AG04449 (cell line): ENCODE measurements at places on chromosomes 16 and 17.

DNA sequence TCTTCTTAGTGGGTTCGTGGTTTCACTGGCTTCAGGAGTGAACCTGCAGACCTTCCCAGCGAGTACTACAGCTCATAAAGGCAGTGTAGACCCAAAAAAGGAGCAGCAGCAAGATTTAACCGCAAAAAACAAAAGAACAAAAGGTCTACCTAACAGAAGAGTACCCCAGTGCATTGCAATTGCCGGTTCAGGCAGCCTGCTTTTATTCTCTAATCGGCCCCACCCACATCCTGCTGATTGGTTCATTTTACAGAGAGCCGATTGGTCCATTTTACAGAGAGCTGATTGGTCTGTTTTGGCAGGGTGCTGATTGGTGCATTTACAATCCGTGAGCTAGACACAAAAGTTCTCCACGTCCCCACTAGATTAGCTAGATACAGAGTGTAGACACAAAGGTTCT lies 2.0 kb upstream of the ARRB2 start:
- DNase-seq = no peak

- DNase-seq = no peak
Measured at GRCh38 chr17:79374807-79375206, 236.0 kb downstream of the RBFOX3 start.

DNA sequence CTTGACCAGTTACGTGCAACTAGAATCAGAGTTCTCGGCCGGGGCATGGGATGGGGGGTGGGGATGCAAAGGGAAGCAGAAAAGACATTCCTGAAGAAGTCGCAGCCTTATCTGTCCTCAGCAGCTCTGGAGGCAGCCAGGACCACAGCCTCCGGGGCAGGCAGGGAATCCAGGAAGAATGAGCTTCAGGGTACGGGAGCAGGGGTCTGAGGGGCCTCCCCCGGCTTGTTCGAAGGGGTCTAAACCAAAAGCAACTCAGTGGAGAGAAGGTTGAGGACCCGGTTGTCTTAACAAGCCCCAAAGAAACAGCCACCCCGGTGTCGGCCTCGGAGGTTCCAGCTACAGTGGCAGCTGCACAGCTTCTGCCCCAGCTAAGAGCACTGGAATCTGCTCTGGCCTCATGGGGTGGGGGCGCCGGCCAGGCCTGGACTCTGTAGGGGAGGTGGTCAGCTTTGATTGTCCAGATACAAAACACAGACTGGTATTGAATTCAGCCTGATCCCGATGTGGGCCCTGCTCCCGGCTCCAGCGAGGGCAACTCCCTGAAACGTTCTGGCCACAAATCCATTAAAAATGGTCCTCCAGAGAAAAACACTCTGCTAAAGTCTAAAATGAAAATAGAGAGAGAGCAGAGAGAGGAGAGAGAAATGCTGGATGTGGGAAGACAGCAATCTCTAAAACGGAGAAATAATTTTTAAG lies 7.7 kb downstream of the HOXB4 start:
- DNase-seq = no peak

- peak; percentile 42 for DNase-seq
Measured at GRCh38 chr17:17819561-17819995, 17.2 kb downstream of the SREBF1 start.

DNA sequence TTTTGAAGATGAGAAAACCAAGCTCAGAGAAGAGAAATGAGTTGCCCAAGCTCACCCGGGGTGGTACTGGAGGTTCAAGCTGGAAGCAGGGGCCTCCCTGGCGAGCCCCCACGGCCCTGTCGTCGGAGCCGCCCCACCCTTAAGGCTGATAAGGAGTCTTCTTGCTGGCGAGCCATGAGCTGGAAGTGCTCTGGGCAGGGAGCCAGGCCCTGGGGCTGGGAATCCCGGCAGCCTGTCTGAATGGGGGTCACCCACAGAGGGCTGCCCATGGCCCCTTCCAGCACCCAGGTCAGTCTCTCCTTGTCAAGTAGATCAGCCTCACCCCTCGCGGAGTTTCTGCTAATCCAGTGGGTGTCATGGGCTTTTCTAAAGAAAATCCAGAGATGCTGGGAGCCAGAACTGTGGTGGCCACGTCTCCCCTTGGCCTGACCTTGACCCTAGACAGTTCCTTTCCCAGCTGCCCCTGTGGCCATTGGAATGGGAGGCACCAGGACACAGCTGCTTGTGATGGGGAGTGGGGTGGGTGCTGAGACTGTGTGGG lies 1.2 kb upstream of the P2RX1 start:
- no peak for DNase-seq

DNA sequence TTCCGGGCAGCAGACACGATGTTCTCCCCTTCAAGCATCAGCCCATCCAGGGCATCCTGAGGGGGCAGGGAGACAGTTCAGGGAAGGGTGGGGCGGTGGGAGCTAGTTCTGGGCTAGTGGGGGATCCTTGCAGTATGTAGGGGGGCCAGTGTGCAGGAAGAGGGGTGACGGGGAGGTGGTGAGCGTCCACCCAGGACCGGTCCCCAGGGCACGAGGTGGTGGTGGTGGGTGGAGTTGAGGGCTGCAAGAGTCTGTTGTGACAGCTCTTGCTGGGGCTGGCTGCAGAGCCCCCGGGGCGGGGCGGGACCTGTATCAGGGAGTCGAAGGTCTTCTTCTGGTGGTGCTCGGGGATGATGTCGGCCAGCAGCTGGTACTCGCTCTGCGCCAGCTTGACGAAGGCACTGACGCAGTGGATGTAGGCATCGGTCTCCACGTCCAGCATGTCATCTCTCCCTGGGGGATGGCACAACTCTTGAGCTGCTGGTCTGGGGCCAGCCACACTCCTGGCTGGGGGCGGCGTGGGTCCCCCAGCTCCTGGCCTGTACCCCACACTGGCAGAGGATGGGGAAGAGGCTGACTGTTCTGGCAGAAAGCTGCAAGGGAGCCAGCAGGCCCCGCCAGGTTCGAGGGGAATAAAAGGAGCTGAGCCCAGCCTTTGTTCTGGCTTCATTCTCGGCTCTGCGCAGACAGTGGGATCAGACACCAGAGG lies 10.0 kb downstream of the ZACN start:
- no peak for DNase-seq

GRCh38 chr17:79192503-79193351 lies 118.1 kb downstream of the ENGASE start:
- DNase-seq = no peak

- DNase-seq = peak; percentile 74
Measured at GRCh38 chr16:53052519-53053501, at the start of gene CHD9NB. CHD9NB (minus strand) TSS chr16:53052897; CDS start chr16:53044158, 8,739 bp downstream.

DNA sequence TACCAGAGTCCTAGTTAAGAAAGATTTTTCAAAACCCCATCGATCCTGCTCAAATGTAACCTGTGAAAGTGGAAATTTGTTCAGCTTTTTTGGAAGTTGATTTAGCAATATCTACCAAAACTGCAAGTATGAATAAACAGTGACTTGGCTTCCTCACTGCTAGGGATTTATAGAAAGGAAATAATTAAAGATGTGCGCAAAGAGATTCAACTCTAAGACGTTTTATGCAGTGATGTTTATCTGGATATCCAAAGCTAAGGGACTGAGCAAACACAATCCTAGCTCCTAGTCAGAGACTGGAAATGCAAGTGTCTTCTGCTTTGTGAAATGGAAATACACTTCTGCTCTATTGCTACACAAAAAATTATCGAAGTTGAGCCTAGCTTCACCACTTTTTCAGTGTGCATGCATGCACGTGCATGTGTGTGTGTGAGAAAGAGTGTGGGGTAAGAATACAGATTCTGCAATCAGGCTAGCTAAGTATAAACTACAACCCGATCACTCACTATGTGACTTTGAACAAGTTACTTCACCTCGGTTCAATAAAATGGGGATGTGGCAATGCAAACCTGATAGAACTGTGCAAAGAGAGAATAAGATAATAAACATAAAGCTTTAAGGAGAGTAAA lies 52.1 kb upstream of the FOXF1 start:
- no peak for DNase-seq

DNA sequence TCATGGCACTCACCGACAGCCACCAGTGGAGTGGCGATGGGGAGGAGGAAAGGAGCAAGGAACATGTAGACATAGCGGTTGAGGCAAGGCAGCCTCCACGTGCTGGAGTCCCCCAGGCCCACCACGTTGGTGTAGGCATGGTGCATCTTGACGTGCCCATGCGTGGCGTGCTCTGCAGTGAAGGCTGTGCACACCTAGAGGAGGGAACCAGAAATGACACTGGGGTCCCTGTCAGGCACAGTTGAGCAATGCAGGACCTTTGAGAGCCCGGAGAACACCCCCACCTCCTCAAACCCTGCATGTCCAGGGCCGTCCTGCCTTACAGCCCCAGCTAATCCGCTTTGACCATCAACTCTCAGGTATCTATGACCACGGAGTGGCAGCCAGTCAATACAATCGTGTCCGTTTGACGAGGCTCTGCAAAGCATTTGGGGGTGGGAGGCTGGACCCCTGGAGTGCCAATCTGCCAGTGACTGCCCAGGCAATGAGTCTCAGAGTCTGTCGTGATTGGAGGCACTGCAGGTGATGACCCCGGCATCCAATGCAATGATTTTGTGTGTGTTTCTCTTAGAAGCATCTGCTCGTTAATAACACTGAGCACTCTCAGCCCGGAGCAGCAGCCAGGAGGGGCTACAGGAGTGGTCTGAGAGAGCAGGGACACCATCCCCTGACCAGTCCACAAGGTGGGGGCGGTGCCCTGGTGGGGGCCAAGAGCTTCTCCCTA lies 9.9 kb upstream of the FDXR start:
- DNase-seq = no peak

DNA sequence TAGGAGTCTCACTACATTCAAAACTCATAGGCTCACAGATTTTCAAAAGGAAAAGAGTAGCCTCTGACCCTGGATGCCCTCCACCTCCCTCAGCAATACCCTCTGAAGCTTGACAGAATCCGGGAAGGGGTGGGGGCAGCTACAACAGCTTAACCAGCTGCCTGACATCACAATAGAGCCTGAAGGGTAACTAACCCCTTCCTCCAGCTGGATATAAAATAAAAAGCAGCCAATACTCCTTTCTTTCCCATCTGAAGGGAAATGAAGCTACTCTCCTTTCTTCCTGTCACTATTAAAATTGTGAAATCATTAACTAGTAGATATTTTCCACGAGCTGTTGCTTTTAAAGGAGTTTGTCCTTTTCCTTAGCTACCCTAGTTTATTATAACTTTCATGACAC lies 24.0 kb downstream of the USP31 start:
- no peak for DNase-seq

DNA sequence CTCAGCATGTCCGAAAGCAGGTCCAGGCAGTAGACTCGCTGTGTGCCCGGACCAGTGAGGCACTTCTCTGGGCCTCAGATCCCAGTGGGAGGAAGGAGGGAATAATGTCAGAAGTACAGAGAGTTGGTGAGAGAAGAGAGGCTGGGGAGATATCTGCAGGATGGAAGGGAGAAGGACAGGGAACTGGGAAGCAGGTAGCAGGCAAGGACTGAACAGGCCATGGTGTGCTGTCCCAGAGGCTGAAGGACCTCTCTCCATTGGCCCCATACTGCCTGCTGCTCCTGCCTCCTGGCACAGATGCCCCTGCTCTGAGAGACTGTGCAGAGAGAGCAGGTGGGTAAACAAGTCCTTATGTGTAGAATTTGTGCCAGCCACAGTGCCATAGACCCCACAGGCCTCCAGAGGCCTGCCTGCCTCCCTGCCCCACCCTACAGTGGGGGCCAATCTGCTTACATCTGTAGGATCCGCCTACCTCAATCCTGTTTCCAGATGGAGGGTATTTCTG lies 34.2 kb upstream of the CRHR1 start:
- DNase-seq = no peak

DNA sequence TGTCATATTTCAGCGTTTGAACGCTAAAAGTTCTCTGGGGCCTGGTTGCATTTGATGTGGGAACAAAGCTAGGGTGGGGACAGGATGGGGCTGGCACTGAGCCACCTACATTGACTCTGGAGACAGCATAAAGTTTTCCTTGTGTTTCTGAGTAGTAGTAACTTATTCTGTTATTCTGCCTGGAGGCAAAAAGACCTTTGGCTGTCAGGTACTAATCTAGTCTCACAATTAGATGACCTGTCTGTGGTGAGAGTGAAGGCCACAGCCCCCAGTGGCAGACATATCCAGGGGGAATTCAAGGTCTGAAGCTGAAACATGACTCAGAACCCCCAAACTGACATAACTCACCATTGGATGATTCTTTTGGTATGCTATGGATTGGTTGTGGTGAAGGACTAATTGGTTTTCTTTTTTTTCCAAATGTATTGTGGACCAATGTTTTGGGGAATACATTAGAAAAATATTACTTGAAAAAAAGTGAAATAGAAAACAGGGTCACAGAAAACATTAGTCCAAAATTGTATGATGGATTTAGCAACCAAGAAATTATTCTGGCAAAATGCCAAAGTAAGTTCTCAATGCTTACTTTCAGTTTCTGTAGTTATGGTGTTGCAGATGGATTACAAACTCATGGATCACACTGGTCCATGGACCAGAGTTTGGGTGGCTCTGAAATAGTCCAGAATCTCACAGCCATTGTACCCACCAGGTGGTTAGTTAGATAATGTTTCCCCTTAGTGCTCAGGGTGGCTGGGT lies 10.5 kb upstream of the SALL1 start:
- DNase-seq = no peak

GRCh38 chr16:8407351-8407750 lies 183.0 kb downstream of the TMEM114 start:
- DNase-seq = no peak

- DNase-seq = no peak
Measured at GRCh38 chr16:47886631-47887415, 269.0 kb downstream of the ABCC12 start.

DNA sequence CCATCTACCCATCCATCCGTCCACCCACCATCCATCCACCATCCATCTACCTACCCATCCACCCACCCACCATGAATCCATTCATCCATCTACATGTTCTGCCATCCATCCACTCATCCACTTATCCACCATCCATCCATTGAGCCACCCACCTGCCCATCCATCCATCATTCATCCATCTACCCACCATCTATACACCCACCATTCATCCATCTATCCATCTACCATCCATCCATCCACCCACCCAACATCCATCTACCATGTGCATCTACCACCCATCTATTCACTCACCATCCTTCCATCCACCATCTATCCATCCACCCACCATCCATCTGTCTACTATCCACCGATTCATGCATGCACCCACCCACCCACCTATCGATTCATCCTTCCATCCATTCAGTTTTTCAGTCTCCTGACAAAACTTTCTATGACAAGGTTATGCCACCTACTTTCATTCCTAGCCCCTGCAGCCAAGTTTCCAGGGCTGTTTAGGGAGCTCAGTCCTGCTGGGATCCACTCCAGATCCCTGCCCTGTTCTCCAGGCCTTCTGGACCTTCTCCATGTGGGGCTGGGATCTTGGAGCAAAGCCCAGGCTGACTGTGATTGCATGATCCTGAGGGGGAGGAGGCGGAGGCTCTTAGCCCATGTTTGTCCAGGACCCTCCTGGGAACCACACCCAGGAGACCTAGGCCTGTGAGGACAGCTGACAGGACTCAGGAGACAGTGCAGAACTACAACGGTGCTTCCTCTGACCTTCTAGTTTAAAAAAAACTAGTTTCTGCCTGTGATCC lies 27.4 kb downstream of the BCO1 start:
- no peak for DNase-seq
